GM06990 (cell line): ENCODE measurements at places on chromosomes 1 and 21.

GRCh38 chr1:219910716-219911115 is 17.6 kb downstream of the SLC30A10 start:
- DNase-seq: no peak

DNA sequence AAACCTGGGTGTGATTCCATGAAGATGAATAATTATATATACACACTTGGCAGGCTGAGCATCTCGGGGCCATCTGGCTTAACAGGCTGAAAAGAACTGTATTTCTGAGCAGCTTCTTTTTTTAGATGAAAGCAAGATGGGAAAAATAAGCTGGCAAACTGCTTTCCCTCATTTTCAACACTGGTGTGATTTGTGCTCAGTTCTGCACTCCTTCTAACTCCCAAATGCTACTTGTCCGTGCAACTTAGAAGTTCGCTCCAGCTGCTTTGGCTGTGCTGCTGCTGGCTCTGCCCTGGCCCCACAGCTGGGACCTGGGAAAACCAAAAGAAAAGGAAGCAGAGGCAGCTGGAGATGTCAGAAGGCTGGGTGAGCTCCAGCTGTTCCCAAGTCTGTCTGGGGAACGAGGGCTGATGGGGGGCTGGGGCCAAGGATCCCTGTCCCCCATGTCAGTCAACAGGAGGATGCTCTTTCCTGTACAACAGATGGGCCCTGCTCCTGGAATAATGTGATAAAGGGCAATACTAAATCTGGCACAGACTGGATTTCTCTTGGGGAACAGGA is 44.9 kb downstream of the PAFAH2 start:
- DNase-seq: no peak

DNA sequence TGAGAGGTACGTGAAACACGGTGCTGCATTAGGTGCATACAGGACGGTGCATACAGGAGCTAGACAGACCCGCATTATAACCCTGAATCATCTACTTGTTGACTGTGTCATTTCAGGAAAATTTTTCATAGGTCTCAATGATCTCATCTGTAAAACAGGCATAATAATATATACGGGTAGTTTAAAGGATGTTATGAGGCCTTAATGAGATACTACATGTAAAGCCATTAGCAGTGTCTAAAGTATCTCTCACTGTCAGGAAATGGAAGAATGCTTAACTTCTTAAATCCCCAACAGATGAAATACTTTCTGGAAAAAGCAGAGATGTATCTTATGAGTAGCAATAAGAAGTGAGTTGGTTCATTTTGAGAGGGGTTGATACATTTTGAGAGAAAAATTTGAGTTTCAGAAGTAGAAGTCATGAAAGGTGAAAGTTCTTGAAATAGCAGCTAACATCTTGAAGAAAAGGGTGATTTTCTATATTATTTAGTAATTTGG is 669.6 kb downstream of the PTPRC start:
- DNase-seq: peak; percentile 56

DNA sequence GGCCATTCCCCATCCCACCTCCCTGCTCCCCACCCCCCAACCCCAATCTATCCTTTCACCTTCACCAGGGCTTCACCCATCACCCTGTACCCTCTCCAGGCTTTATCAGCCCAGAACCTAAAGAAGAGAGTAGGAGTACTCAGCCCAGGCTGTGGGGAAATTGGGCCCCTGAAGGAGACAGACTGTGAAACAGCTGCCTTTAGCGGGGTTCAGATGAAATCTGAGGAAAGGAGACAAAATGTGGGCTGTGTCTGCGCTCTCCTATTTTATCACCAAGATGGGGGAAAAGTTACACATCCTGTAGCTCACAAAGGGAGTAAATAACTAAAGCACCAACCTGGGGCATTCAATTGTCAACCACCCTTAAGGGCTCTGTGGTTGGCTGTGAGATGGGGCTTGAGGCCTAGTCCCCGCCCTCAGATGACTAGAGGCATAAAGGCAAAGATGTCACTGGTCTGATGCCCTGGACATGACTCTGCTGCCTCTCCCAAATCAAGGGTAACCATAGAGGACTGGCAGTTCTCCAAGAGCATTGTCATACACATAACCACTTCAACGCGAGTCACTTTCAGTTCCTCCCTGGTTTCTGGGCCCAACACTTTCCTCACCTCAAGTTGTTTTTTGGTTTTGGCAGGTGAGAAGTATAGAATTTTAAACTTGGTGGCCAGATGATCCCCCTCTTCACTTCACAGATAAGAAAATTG is 30.0 kb downstream of the SLC27A3 start:
- peak; percentile 82 for DNase-seq

DNA sequence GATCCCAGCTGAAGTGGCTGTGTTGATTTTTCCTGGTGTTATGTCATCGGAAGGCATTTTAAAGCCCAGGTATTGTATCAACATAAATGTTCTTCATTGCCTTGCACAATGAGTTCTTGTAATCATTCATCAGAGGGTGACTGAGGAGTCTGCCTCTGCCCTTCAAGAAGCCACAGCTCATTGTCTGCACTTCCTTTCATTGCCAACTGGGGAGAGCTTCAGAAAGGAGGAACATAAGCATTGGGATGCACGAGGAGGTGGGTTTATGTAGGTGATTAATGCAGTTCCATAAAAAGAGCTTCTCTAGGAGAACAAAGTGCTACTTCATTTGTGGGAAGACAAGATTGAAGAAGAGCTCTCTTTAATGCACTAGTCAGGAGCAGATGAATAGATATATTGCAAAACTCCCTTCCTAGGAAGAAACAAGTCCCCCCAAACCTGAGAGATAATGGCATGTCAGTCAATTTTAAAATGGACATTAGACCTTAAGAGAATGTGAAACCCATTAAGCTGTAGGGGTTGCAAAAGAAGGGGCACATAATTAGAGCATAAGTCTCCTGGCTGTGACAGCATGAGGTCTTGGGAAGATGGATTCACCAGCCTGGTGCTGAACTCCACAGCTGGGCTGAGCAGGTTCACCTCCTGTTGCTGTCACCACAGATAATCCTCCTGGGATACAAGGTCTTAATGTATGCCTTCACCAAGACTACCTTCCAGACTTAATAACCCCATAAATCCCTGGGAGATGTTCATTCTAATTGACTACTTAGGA is 124.6 kb downstream of the BACH1 start:
- no peak for DNase-seq

DNA sequence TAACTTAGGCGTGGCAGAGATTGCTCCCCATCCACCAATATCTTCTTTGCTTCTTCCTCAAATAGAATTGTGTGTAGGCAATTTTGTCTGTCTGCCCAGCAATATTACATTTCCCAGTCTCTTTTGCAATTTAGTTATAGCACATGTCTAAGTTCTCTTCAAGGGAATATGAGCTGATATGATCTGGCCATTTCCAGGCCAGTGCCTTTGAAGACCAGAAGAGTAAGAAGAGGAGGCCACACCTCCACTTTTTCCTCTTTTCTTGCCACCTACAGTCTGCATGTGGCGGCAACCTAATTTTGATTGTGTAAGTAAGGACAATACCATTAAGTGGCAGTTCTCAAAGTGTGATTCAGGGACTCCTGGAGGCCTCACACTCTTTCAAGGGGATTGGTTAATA is 6.3 kb upstream of the RSBN1 start:
- DNase-seq: no peak

GRCh38 chr1:66853379-66853778 is 52.3 kb upstream of the INSL5 start:
- no peak for DNase-seq

DNA sequence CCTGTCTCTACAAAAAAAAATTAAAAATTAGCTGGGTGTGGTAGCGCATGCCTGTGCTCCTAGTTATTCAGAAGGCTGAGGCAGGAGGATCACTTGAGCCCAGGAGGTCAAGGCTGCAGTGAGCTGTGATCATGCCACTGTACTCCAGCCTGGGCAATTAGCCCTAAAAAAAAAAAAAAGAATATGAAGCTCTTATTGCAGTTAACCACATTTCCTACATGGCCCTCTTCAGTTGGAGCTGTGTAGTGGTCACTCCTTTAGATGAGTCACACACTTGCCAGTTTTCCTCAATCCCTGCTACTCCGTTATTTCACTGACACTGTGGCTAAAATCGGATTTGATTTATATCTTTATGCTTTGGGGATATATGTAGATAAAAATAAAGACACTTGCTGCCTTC is 11.8 kb downstream of the NFYC start:
- no peak for DNase-seq
